Mesothelial cell of epicardium (in vitro differentiated cells): ENCODE measurements at places on chromosomes 12 and 14.

DNA sequence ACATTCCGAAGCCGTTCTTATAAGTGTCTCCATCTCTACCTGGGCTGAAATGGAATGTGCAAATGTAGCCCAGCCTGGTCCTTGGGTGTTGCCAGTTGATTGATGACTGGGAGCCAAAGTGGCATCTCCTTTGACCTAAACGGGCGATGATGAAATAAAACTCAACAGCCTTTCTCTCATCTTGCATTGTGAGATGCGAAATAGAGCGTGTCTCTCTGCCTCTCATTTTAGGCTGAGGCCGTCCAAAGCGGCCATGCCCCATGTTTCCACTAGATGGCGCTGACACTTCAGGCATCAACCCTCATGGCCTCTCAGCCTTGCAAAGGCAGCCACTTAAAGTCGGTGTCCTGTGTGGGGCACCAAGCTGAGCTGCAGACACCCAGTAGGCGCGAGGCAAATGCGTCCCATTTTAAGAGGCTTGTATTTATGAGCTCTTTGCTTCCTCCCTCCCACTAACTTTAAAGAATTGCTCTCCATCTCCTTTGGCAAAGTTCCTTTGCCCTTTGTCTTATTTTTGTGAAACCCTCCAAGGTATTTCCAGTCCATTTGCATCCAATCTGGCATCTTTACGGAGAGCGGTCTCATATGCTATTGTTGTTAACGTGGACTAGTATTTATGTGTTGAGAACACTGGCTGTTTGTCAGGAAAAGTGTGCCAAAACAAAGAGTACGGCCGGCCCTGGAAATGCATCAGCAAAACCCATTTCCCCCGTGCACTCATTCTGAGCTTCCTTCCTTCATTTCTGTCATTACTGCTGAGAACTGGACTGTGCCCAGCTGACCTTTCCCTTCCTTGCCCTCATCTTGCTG, 25.0 kb downstream of the GPRC5A start:
- peak; percentile 88 for DNase-seq

DNA sequence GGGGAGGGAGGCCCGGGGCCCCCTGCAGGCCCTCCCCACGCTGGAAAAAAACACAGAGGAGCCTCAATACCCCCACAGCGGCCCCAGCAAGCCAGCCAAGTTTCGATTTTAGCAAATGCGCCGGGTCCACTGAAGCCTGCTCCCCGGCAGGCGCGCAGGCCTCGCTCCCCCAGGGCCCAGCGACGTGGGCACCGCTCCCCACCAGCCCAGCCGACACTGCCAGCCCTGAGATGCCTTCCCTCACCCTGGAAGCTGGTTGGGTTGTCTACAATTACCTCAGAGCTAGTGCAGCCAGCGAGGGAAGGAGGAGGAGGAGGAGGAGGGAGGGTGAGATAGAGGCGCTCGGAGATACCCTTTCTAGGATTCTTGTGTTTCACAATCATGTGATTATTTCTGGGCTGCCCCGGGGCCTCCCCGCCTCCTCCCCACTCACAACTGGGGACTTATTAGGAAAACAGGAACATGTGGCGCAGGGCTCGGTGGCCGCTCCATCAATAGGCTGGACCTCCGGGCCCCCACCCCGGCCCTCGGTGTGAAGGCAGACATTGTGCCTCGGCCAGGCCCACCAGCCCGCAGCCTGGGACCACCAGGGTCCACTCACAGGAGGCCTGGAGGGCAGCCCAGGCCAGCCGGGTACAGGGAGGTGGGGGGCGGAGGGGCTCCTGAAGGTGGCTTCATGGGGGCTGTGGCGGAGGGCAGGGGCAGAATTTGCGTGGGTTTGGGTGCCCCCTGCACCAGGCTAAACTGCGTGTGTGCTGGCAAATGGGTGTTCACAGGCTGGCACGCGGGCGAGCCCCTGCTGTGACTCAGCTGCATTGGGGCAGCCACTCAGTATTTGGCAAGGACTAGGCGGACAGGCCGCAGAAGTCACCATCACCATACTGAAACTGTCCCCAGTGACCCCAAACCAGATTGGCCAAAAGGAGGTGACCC, 109.9 kb downstream of the NCOR2 start:
- no peak for DNase-seq

DNA sequence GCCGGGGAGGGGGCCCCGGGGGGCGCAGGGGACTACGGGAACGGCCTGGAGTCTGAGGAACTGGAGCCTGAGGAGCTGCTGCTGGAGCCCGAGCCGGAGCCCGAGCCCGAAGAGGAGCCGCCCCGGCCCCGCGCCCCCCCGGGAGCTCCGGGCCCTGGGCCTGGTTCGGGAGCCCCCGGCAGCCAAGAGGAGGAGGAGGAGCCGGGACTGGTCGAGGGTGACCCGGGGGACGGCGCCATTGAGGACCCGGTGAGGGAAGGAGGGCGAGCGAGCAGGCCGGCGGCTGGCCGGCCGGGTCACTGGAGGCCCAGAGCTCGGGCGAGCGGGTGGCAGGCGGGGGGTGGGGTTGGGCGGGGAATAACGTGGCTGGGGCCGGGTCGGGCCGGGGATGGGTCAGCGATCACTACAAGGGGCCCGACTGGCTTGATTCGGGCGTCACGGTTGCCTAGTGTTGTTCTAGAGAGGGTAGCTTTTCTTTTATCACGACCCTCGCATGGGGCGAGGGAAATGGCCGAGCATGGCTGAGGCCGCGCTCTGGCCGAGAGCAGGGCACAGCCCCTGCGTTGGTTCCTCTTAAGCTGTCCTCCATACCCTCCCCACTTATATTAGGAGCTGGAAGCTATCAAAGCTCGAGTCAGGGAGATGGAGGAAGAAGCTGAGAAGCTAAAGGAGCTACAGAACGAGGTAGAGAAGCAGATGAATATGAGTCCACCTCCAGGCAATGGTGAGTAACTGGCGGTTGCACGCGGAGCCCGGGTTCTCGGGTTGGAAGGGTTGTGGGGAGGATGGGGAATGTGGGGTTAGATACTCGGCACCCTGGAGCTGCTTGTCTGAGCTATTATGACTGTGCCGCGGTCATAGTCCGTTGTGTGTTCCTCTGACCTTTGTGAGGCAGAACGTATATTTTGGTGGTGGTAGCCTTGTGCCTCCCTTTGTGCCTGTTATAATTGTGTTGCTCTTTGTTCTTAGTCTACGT, 603 bp downstream of the PABPN1 start:
- no peak for DNase-seq

- no peak for DNase-seq
Measured at GRCh38 chr12:127528551-127528950, 738.4 kb upstream of the TMEM132C start.

- DNase-seq, result no peak
Measured at GRCh38 chr14:85607651-85608081, 77.7 kb downstream of the FLRT2 start.

DNA sequence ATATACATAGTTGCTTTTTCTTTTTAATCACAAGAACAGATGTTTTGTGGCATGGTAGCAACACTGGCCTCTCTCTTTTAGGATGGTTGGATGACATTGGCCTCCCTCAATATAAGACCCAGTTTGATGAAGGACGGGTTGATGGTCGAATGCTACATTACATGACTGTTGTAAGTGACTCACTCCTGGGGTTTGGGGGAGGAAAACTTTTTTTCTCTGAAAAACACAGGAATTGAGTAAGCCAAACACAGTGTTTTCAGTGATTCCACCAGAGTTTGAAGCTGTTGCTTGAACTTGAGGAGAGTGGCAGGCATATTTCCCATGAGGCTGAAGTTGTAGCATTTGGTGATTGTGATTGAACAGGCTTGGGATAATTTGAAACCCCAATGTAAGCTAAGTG, 13.7 kb upstream of the REP15 start:
- no peak for DNase-seq

GRCh38 chr12:95054206-95054605, 19.2 kb downstream of the NR2C1 start:
- DNase-seq, result no peak

DNA sequence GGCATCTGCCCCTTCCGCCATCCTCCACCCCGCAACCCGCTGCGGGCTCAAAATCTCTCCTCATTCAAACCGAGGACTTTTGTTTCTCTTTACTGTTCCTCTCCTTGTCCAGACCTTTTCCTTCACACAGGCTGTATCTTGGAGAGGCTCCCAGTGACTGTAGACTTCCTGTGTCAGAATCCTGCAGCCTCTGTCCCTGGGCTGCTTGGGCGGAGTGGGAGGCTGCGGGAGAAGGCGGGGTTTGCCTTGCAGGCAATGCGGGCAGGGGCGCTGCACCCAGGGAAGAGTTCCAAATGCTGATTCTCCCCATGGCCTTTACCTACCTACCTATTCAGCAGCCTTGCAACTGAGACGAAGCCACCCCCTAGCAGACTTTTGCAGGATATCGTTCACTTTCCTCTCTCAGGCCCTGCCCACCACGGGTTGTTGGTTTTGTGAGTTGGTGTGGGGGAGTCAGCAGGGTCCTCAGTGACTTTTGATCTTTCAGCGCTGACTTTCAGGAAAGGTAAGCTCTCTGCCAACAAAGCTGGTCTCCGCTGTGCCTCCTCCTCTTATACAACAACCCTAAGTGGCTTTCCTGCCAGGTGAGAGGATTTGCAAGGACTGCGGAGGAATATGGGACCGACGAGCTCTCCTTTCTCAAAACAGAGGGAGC, 79.0 kb upstream of the KCNA1 start:
- DNase-seq, result no peak

DNA sequence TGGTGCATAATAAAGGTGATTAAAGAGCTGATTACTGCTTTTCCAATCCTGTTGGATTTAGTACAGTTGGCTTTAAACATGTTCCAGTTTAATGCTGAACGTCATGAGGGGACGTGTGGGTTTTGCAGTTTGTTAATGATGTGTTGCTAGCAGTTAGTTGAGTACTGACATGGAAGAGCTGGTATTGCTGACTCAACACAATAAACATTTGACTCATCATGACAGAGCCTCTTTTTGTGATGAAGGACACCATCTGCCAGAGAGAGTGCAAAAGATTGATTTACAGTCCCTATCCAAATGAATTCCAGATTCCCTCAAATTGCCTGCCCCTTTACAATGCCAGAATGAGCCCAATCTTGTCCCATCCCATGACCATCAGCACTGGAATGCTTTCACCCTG, 346.2 kb upstream of the PRICKLE1 start:
- DNase-seq, result no peak

DNA sequence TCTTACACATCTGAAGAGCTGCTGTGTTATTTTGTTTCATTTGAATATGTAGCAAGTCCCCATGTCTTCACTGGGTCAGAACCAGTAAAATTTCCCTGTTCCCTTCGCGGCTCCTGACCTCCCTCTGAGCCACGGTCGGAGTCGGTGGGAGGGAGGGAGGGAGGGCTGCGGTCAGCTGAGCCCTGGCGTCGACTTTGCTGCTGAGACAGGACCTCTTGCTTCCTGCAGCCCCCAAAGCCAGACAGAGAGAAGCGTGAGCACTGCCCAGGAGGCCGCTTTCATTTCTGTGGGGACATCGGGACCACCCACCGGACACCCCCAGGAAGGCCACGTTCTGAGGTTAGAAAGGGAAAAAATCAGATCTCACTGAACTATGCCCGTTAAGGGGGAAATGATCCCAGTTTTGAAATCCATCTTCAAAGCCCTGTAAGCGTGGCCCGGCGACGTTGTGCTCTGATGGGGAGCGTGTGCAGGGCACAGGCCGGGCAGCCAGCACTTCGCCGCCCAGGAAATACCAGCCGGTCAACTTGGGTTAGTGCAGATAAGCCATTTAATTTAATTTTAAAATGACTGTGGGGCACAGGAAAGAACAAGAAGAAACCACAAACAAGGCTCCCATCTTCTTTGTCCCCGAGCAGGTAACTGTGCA, 42.1 kb downstream of the NOC4L start:
- DNase-seq, result no peak

DNA sequence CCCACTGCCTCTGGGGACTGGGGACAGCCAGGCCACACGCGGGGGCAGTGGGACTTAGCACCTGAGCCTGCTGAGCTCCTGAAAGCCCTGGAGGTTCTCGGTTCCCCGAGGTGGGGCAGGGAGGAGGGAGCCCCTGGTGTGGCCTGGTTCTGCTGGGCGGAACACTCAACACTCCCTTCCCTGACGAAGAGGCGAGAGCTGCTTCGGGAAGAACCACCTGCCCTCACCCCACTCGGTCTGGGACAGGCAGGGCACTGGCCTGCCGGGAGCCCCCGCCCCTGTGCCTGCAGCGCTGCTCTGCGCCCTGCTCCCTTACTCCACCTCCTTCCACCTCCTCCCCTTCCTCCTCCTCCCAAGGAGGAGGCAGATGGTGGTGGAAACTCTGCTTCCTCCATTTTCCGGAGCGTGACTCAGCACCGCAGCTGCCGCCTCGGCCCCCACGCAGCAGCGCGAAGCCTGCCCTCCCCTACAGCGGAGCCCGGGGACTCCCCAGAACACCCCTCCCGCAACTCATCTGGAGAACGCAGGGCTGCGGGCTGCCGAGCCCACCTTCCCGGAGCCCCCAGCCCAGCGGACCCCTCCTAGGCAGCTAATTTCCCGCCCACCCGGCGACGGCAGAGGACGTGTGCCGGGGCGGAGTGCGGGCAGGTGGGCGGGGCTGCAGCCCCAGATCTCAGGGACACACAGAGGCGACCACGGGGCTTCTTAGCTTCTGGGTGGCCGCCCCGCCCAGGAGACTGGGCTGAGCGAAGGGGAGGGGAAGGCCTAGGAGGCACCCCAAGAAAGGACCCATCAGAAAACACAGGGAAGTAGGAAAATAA, 11.7 kb upstream of the INF2 start:
- DNase-seq, result no peak

GRCh38 chr12:95487024-95487423, 13.1 kb downstream of the METAP2 start:
- no peak for DNase-seq

DNA sequence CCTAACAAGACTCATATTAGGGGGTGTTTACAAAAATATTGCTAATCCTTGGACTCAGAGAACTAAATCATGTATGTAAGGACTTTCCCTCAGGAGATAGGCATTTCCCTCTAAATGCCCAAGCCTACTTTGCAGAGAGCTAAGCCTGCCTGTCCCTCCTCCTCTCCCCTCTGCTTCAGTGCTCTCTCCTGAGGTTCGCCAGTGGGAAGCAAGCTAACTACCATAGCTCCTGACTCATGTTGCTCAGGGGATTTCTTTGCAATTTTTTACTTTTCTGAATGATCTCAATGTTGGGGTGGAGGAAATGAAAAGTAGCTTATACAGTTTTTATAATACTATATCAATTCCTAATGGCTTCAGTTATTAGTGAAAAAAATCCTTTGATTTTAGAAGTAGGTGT, 29.6 kb downstream of the IFT43 start:
- DNase-seq, result no peak

DNA sequence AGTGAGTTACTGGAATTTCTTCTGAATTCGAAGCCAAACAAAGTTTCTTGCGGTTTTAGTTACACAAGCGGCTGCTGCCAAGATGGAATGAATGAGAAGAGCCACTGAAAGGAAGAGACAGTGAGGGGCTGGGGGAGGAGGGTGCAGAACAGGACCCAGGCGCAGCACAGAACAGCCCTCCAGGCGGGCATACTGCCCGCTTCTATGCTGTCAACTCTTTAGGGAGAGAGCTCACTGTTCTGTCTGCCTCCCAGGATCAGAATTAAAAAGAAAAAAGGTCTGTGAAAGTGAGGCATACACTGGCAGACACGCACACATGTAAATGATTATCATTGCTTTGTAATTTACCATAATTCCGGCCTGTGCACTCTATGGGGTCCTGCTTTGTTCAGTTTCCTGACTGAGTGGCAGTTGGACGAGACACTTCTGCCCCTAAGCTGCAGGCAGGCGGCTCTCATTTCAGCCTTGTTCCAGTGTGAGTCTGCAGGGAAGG, 231.6 kb downstream of the CACNA1C start:
- no peak for DNase-seq
